T follicular helper cell (primary cell): ENCODE measurements at places on chromosomes 13 and 19.
A peak's percentile ranks its signal among the peaks of the same experiment; 100 is the strongest.

GRCh38 chr19:13588957-13589833 is 82.9 kb upstream of the CACNA1A start:
- DNase-seq = peak; percentile 71

DNA sequence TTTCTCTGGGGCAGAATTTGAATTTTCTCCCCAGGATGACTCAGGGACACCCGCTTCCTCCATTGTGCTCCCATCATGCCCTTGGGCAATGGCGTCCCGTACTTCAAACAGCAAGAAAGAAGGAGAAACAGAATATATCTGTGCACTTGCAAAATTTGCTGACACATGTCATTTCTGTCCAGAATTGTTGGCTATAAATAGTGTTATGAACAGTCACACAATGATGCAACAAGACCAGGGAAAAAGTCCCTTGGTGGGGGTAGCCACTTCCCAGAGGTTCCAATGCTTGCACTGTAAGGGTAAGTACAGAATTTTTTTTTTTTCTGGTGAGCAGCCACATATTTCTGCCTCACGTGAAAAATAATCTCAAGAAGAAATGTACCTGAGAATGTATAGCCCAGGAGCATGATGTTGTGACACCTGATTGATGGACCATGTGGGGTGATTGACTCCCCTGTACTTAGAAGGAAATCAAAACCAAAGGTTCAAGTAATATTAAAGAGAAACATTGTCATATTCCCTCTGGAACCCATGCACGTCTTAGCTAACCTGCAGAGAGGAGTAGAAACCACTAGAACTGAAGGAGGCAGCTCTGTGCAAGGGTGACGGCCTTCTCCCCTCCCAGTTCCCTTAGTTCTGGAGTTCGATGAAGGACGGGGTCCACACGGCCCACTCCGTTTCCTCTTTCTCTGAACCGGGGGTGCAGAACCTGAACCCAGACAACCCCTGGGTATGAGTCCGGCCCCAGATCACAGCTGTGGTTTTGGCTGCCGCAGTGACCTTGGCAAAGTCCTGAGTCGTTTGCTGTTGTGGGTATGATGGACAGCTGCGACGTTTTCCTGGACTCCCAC is 9.3 kb upstream of the LAIR1 start:
- DNase-seq = no peak

GRCh38 chr13:106714271-106714982 is 146.5 kb upstream of the ARGLU1 start:
- no peak for DNase-seq

DNA sequence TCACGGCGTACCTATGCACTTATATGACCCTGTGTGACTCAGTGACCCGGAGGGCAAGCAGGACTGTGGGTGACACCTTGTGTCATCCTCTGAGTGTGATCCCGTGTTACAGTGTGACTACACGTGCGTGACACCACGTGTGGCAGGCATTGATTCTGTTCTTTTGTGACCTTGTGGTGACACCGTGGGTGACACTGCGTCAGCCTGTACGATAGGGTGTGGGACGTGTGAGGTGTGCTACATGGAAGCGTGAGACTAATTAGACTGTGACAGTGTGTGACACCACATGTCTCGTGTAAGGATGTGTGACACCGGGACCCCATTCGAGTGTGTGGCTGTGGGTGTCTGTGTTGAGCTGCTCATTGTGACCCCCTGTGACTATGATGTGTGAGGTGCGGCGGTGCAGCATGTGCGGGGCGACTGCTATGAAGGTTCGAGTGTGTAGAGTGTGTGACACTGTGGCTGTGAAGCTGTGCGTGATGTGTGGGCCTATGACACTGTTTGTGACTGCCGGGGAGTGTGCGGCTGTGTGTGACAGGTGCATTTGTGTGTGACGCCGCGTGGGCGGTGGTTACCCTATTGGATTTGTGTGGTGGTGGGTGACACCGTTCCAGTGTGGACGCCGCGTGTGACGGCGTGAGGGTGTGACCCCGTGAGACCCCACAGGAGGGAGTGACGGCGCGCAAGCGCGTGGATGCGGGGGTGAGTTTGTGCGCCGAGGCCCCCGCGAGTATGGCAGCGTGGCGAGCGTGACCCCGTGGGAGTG is 399 bp upstream of the SPTBN4 start:
- peak; percentile 56 for DNase-seq
